Vagina (tissue), 2 donors: ENCODE measurements at places on chromosomes 5 and 9.

DNA sequence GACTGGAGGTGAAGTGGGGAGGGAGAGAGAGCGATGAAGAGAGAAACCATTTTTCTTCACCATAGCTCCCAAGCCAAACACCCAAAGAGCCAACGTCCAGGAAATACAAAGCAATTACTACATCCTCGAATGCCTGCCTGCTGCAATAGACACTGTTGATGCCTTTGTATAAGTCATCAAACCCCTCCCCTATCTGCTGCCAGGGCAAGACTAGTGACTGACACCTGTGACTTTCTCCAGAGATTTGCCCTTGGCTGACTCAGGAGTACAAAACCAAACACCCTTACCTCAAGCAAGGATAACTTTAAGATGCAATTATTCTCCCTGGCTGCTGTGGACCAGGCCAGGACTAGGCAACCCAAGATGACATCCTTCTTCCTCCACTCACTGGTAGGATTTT, 81.8 kb upstream of the RASA1 start:
- no peak for DNase-seq

DNA sequence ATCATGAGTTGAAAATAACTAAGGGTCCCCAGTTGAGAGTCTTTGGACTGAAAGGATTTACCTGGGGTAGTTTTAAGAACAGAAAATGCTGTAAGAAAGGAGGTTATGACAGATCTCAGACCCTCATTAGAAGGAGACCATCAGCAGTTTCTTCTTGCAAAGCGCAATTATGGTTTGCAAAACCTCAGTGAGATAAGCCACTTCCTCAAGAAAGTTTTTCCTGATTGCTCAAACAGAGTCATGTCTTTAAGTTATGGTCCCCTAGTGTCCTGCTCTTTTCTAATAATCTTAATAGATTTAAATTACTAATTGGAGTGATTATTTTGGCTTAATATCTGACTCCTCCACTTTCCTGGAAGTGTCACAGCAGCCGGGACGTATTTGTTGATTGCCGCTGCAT, 293.2 kb upstream of the KLF4 start:
- no peak for DNase-seq

GRCh38 chr5:159463590-159464321, 133.5 kb upstream of the IL12B start:
- no peak for DNase-seq

DNA sequence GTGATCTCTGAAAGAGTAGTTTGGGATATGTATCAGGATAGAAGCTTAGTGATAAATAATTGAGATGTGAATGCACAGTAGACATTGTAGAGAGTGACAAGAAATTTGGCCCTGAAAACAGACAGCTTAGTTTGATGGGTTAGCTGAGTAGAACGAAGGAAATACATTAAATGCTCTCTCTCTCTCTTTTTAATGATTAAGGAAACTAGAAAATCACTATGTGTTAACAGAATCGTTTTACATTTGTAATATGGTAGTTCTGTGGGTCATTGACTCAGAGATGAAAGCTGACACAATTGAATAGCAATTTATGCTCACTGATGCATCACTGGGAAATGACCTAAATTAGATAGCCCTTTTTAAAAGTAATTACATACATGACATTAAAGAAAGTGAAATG, 739.8 kb upstream of the PTPRD start:
- DNase-seq = no peak

DNA sequence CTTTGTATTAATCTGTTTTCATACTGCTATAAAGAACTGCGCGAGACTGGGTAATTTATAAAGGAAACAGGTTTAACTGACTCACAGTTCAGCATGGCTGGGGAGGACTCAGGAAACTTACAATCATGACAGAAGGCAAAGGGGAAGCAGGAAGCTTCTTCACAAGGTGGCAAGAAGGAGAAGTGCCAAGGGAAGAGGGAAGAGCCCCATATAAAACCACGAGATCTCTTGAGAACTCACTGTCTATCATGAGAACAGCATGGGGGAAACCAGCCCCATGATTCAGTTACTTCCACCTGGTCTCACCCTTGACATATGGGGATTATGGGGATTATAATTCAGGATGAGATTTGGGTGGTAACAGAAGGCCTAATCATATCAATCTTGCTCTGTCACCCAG, 60.9 kb upstream of the CHD1 start:
- DNase-seq = no peak

GRCh38 chr5:37803487-37803886, 36.4 kb downstream of the GDNF start:
- DNase-seq = no peak

DNA sequence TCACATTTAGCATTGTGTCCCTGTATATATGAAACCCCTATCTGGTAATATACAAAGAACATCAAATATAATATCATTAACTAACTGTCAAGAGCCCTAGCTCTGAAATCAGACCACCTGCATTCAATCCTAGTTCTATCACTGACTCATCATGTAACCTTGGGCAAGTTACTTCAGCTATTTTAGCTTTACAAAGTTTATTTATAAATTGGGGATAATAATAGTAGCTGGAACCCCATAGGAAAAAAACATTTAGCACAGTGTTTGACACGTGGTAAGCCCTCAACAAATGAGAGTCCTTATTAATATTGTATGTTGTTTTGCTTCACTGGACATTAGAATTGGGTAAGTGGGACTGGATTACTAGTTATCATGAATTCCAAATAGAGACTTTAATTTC, 157.5 kb downstream of the EBF1 start:
- DNase-seq = no peak

DNA sequence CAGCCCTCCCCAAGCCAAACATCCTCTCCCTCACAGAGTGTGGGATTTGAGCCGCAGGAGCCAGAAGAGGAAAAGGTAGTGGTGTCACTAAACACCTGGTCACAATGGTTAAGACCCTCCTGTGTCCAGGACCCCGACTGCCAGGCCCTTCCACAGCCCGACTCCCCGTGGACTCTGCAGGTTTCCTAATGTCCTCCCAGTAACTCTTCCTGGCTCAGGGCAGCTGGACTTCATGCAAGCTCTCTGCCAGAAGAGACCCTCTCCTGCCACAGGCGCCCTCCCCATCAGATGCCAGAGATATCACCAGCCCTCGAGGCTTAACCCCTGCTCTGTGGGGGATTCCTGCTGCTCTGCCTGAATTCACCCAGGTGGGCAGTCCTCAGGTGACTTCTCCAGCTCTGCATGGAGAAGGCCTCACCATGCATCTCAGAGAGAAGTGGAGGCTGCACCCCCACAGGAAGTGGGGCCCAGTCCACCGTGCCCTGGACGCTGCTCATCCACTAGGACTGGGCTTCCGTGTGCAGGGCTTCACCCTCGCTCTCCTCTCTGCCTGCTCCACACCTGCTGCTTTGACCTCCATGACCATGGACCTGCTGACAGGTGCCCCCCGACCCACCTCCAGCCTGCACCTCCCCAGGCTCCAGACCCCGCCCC, 111.2 kb downstream of the ADAMTS2 start:
- DNase-seq = no peak

DNA sequence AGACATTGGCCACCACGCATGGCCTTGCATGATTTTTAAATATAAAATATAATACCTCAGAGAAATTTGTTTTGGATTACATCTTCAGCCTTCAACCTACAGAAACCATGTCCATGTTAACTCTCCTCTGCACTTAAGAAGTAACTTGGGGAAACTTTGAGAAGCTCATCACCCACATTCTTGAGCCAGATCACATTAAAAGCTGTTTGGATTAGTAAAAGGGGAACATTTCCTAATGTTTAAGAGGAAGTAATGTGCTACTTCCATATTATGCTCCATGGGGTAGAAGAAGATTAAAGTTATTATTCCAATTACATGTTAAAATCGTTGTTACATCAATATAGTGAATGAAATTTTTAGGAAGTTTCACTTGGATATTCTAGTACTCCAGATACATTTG, 10.4 kb upstream of the CEP120 start:
- no peak for DNase-seq

GRCh38 chr5:59616413-59616812, 277.1 kb downstream of the PDE4D start:
- no peak for DNase-seq
